ENCODE measurements at places on chromosomes 3 and 15. TPM values are rescaled to one million over a fixed set of nuclear protein-coding genes. Genes with fewer than 3 reads are reported as not detected.

KBTBD13 gene
- total RNA-seq = 0.21 TPM

C15orf61 gene
- total RNA-seq = 5.6 TPM

FEZF2 gene
- not detected for total RNA-seq

PGBD4 gene
- total RNA-seq = 1.8 TPM

WDR72 gene
- 0.55 TPM for total RNA-seq

ESYT3 gene
- total RNA-seq = 38.3 TPM

ZBED2 gene
- total RNA-seq = 0.60 TPM

SHF gene
- 4.6 TPM for total RNA-seq

CCR9 gene
- total RNA-seq = 0.46 TPM

SST gene
- total RNA-seq = not detected

ADAMTS17 gene
- 6.6 TPM for total RNA-seq

GRCh38 chr15:91516866-91517265, 336.6 kb upstream of the SLCO3A1 start:
- no peak for DNase-seq

GRCh38 chr3:138748190-138748589, 86.5 kb downstream of the PIK3CB start:
- peak; percentile 7 for DNase-seq

DNA sequence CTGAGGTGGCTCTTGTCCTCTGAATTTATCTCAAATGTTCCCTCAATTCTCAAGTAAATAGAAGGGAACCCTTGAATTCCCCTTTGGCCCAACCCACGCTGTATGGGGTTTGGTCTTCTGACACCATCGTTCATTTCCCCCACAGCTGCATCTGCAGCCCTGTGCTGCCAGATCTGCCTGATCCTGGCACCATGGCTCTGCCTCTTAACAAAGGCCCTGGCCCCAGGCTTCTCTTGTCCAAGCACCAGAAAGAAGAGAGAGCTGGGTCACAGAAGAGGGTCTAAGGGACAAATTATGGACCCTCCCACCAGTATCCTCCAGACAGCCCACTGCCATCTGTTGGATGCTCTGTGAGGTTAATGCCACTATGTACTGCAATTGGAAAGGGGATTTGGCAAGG, 1.8 kb downstream of the MAP1A start:
- no peak for DNase-seq

DNA sequence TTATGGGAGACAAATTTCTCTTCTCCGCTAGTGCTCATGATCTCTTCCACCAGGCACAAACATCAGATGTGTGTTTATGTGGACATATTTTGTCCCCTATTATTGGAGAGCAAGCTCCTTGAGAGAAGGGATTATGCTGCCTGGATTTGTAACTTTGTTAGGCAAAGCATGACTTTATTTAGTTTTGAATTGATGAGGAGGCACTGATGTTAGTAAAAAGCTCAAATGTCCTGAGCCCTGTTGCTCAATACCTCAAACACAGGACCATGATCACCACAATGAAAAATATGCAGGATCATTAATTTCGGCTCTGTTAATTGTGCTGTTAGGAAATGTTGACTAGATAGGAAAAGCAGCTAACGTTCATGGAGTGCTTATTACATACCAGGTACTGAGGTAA, 29.1 kb downstream of the SCG5 start:
- DNase-seq = no peak

DNA sequence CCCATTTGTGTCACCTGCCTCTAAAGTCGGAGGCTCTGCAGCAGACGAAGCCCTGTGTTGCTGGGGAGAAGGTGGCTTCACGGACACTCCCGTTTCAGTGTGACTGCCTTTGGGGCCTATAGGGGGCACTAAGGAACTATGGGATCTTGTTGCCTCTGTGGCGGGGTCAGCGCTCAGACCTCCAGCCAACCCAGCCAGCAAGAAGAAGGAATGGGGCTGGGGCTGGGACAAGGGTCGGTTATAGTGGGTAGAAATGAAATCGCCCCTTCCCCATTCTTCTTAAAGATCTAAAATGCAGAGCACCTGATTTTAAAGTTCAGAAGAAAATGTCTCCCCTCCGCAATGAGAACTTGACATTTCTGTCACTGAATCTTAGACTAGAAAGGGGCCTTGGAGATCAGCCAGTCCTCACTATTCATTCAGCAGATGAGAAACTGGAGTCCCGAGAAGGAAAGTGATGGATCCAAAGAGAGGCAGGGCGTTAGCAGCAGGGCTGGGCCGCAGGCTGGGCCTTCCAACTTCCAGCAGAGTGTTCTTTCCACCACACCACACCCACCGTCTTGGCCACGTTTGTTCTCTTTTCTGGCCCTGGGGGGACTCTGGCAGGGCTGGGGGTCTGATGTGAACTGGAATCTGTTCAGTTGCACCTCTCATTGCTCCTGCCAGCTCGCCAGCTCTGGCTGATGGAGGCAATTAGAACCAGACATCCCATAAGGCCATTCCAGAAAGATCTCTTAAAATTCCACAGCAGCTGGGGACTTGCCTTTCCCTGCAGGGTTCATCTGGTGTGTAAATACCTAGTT, 195.4 kb downstream of the OPA1 start:
- peak; percentile 78 for DNase-seq

- no peak for DNase-seq
Observed at GRCh38 chr3:144586382-144586781, 614.8 kb downstream of the DIPK2A start.

DNA sequence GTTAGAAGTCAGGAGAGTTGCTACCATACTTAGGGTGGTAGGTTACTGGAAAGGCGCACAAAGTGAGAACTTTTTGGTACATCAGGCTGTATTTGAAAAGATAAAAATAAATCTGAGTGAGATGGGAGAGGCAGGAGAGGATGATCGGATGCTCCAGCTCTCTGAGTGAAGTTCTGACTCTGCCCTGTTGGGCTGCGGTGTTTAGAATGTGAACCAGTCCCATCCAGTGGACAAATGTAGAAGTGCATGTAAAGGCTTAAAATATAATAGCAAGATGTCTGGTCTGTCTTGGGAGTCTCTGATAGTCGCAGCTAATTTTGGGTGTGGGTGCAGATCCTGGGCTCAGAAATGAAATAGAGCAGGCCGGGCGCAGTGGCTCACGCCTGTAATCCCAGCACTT, 30.4 kb downstream of the ACKR2 start:
- peak; percentile 78 for DNase-seq

GRCh38 chr3:52118156-52118875, 35.9 kb downstream of the POC1A start:
- DNase-seq = no peak

- no peak for DNase-seq
Observed at GRCh38 chr15:58535894-58536293, 104.1 kb downstream of the LIPC start.

- DNase-seq = no peak
Observed at GRCh38 chr15:54045397-54045796, 67.2 kb downstream of the UNC13C start.

DNA sequence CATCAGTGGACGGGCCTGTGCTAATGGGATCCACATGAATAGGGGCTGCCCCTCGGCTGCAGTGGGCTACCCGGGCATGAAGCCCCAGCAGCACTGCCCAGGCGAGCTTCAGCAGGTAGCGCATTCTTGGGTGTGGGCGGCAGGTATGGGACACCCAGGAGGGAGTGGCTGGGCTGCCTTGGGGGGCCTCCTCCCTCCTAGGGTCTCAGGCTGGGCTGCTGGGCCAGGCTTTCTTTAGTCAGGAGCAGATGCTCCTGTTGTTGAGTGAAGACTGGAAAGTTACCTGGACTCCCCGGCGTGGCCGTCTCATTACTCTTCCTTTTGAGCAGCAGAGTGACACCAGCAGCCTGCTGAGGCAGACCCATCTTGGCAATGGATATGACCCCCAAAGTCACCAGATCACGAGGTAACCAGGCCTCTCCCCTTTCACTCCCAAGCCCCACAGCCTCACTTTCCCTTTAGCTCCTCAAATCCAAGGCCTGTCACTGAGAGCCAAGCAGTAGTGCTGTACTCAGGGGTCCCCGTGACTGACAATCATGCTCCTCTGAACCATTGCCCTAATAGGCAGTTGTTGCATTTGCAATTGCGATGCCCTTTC, 73.2 kb downstream of the BOC start:
- DNase-seq = no peak

- DNase-seq = no peak
Observed at GRCh38 chr15:68638953-68639515, 60.2 kb downstream of the CORO2B start.

- peak; percentile 87 for DNase-seq
Observed at GRCh38 chr15:100627789-100628395, 25.5 kb downstream of the ASB7 start.

GRCh38 chr15:71708741-71709140, 101.6 kb upstream of the NR2E3 start:
- peak; percentile 80 for DNase-seq

DNA sequence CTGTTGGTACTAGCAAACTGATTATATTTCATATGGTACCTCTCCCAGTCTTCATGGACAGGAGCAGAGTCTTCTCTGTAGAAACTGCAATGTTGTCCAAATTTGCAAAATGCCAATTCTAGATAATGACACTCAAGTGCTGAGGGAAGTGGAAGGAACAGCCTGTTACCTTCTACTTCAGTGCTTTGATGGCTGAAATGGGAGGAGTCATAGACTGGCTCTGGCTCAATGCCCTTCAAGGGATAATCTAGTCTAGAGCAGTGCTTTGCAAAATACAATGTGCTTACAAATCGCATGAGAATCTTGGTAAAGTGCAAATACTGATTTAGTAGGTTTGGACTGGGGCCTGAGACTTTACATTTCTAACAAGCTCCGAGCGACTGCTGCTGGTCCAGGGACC, 51.7 kb upstream of the ACP3 start:
- no peak for DNase-seq

- no peak for DNase-seq
Observed at GRCh38 chr15:58919232-58919631, 14.2 kb downstream of the SLTM start.

DNA sequence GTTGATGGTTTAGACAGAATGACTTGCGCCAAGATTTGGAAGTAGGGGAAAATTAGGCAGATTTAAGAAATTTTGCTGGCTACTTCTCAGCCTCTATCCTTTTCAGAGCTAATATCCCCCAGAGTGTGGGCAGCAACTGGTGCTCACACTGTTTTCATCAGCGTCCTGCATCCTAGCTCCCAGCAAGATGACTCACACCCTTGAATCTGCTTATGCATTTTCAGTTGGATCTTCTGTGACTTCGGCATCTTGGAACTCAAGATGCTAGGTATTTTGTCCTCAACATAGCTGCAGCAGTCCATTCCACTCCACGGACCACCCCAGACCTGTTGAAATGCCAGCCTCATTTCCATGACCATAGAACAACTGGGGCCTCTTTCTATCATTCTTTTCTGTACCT, 336.1 kb upstream of the NR2F2 start:
- DNase-seq = no peak

DNA sequence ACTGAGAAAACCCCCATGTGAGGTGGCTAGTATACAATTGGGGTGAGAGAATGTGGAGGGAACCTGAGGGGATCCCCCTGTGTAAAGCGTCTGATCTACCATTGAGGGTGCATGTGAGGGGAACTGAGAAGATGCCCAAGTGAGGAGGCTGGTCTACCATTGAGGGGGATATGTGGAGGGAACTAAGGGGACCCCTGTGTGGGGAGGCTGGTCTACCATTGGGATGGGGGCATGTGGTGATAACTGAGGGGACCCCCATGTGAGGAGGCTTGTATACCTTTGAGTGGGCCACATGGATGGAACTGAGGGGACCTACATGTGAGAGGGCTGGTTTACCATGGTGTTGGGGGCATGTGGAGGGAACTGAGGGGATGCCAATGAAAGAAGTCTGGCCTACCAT, 160.8 kb downstream of the FBLN2 start:
- peak; percentile 3 for DNase-seq

DNA sequence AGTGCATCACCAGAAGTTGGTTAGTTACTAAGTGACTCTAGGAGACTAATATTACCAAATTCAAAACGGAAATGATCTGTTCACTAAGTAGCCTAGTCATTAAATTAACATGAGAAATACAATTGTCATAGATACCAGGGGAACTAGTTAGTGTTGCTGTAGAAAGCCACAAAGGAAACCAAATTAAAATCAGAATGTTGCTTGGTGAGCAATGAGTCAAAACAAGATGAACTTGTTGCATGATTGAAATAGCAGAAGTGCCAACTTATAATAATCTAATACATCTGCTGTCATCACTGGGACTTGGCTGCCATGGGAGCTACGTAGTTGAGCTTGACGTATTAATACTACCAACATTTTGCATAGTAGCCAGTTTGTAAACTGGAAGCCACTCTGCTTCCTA, 458.1 kb downstream of the DIPK2A start:
- no peak for DNase-seq

DNA sequence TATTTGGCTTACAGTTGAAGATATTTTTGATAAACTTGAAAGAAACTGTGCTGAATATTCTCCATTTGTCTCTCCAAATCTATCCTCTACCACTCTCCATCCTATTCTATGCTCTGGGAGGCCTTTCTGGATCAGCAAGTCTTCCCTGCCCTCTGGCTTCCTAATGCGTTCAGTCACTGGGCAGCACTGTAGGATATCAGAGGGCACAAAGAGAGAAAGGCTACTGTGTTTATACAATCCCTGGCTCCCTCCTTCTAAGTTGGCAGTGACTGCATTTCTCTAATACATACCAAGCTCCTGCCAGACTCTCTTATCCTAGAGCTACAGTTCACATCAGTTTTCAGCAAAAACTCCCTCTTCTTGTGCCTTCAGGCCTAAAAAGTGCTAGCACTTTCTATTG, 102.1 kb upstream of the FHIT start:
- DNase-seq = no peak

GRCh38 chr3:18562364-18563154, 137.4 kb upstream of the SATB1 start:
- peak; percentile 17 for DNase-seq

DNA sequence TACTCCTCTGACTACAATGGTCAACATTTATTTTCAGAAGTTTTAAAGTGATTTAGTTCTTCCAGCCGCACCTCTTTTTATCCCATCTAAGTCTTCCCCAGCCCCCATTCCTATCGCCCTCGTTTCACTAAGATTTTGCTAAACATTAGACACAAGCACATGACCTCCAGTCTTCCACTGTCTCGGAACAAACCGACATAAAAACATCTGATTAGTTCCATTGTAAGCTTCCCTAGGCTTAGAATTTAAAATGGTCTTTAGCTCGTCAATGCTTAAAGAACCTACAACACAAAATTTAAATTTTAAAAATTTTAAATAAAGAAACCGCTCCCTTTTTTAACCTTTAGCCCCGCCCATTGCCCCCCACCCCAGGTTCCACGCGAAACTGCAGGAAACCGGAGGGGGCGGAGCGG, 284 bp upstream of the TSC22D2 start:
- DNase-seq = no peak

DNA sequence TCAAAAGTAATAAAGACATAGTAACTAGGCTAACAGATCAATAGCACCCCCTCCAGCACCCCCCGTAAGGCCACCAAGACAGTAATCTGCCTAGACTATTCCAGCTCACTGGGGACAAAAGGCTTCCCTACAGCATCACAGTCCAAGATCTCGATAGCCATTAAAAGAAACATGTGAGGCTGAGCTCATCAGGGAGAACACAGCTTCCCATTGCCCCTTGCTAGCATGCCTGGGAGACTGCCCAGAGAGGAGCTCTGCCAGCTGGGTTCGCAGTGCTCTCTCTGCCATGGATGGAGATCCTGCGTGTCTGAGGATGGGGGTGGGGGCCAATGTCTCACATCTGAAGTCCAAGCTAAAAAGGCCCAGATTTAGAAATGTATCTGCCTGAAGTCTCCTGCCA, 17.8 kb downstream of the LRIG1 start:
- peak; percentile 37 for DNase-seq

GRCh38 chr15:74270854-74271520, 34.9 kb downstream of the CCDC33 start:
- DNase-seq = no peak

- no peak for DNase-seq
Observed at GRCh38 chr3:172089250-172089649, 49.9 kb downstream of the FNDC3B start.

Data from lung (tissue), 17 donors.